ENCODE measurements at places on chromosomes 1 and 21.

- no peak for DNase-seq
These were observed 1.9 kb upstream of the HES3 start for GRCh38 chr1:6241887-6242740.

DNA sequence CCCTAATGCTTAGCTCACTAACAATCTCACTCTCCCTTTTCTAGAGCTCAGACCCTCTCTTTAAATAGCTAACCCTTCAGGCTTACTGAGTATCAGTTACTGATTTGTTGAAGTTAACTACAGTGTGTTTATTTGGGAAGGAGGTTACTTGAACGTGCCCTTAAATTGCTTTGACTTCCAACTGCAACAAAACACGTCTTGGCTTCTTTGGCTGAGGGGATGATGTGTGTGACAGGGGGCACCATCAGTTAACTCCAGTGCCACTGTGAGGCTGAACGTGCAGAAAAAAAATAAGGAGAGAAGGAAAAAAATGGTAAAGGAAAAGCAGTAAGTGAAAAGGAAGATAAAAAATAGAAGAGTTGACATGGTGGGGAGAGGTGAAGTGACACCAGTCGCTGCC, 75.1 kb upstream of the NRIP1 start:
- no peak for DNase-seq

DNA sequence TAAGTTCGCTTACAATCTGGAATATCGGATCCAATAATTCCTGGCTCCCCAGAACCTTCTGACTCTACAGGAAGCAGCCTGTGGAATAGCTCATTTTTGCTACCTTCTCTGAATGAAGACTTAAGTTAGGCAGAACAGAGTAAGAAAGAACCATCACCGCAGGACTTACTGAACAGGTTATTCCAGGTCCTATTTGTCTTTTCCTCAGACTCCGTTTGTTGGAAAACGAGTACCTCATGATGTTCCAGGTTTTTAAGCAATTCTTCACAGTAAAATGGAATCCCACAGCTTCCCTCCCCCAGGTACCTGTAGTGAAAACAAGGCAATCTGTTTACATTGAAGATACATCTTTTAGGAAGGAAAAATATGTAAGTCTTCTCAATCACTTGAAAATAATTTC, 59.8 kb downstream of the ADCY10 start:
- DNase-seq, result no peak

DNA sequence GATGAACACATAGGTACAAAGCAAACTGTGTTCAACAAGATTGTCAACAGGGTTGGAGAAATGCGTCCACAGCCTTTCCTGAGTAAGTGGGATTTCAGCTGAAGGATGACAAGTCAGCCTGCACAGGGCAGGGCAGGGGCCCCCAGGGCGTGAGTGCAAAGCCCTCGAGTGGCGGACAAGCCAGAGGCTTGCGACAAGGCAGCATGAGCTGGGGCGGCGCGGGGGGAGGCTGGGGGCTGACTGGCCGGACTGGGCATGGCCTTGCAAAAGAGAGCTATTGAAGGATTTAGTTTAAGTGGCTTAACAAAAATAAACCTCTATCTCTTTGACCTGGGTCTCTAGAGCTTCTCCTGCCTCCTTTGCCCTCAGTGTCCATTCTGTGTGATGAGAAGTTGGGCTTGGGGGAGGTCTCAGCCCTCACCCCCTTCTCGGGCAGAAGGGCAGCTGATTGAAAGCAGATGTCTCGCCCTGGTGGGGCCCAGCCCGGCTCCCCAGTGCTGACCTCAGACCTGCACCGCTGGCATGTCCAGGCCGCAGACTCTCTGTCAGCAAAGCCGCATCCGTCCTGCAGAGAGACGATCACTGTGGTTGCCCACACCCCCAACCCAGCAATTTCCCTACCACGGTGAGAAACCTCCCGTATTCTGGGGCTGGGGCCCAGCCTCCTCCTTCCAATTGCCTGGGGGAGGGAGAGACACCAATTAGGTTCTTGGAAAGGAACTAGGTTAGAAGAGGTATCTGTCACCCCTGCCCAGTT, 24.3 kb upstream of the EPS8L3 start:
- no peak for DNase-seq

DNA sequence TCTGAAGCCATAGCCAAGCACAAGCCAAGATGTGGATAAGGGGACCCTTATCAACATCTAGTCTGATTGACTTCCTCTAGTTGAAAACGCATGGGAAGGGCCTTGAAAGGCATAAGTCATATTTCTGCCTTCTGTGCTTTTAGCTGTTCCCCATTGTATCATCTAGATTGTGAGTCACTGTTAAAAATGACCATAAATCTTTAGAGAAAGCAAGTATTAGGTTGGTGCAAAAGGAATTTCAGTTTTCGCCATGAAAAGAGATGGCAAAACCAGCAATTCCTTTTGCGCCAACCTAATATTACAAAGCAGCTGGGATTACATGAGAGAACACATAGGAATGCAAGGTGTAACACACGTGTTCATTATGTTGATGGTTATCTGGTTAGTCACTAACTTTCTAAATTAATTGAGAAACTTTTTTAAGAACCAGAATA, 63.6 kb downstream of the CLIC6 start:
- DNase-seq, result no peak

DNA sequence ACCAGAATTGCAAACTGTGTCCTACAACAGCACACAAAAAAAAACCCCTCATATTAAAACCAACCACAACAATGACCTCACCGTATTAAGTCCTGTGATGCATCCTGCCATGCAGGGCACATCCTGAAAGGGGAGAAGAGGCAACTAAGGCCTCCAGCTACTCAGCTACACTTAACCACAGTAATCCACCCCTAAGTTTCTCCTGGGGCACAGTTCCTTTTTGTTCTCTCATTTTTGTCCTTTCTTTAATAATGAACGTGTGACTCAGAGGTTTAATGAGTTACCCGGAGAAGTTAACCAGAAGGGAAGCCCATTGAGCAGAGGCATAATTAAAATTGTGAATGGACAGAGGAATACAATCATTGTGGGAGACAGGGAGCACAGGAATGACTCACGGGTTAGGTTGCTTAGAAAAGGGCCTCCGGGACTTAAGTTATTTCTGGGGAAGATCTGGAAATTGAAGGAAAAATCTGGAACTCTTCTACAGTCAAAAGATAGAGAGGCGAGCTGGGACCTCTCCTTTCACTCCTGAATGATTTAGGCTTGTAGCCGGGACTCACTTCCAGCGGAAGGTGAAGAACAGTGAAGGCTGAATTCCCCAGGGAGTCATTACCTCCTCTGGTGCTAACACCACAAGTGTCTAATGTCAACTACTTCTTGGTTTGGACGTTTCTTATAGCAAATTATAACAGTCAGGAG, 36.9 kb upstream of the HIVEP3 start:
- no peak for DNase-seq

- no peak for DNase-seq
These were observed 68.0 kb downstream of the MEGF6 start for GRCh38 chr1:3543076-3544039.

DNA sequence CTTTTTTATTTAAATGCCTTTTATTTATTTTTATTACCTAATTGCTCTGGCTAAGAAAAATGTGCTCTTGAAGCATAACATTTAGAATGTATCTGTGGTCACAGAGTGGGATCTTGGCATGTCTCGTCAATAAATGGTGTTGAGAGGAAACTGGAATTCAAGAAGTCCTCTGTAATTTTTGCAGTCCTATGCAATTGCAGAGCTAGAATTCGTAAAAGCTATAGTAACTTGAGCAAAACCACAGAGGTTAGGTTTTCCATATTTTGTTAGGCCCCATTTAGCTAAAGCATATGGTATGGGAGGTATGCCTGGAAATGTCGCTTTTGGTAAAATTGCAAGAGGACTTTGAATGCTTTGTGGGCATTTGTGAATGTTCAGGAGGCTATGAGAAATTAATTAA, 466.7 kb upstream of the NFIA start:
- DNase-seq, result no peak

GRCh38 chr1:78004719-78005447, at the start of gene DNAJB4:
Gene DNAJB4 (plus strand): TSS chr1:78004939. CDS start chr1:78005111, 172 bp downstream.
- DNase-seq, result no peak

- DNase-seq, result no peak
These were observed 98.2 kb downstream of the HMGB4 start for GRCh38 chr1:33962061-33962460.

- no peak for DNase-seq
These were observed 26.2 kb downstream of the PTAFR start for GRCh38 chr1:28150125-28150780.

DNA sequence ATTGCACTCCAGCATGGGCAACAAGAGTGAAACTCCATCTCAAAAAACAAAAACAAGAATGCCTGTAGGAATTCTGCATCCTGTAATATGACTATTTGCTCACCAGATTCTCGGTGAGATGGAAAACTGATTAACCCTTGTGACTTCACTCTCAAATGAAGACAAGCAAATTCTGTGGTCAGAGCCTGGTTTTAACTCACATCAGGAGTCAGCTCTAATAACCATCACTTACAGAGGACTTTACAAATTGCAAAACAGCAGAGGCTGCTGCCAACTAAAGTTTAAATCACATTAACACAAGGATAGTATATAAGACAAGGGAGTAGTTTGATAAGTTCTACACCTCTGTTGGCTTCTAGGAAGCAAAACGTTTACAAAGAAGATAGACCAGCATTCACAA, 35.7 kb upstream of the FAM163A start:
- DNase-seq, result no peak

DNA sequence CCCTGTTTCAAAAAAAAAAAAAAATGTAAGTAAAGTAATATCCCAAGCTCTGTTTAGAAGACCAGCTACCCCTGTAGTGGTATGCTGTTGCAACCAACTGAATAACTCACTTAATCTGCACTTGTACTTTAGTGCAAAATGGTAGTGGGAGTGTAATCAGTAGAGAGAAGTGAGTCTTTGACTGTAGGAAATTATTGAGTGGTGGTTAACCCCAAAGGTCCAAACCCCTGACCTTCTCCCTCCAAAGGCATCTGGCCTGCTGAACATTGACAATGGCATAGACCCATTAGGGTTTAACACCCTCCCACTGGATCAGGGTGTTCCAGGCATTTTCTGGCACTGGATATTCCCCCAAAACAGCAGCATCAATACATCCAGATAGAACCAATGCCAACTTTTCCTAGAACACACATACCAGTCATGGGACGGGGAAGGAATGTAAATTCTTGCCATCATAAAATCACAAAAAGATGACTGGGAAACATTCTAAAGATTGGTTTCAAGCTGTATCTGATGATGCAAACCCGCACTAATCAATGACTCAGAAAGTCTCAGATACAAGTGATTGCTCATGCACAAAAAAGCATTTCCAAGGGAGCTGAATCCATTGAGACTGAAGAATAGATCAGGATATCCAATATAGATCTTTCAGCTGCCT, 110.3 kb downstream of the MRPL39 start:
- DNase-seq, result no peak

GRCh38 chr1:111444031-111444430, 5.0 kb downstream of the WDR77 start:
- no peak for DNase-seq

- no peak for DNase-seq
These were observed 7.9 kb downstream of the COX20 start for GRCh38 chr1:244843148-244843978.

- no peak for DNase-seq
These were observed 11.5 kb upstream of the COL16A1 start for GRCh38 chr1:31715087-31715872.

DNA sequence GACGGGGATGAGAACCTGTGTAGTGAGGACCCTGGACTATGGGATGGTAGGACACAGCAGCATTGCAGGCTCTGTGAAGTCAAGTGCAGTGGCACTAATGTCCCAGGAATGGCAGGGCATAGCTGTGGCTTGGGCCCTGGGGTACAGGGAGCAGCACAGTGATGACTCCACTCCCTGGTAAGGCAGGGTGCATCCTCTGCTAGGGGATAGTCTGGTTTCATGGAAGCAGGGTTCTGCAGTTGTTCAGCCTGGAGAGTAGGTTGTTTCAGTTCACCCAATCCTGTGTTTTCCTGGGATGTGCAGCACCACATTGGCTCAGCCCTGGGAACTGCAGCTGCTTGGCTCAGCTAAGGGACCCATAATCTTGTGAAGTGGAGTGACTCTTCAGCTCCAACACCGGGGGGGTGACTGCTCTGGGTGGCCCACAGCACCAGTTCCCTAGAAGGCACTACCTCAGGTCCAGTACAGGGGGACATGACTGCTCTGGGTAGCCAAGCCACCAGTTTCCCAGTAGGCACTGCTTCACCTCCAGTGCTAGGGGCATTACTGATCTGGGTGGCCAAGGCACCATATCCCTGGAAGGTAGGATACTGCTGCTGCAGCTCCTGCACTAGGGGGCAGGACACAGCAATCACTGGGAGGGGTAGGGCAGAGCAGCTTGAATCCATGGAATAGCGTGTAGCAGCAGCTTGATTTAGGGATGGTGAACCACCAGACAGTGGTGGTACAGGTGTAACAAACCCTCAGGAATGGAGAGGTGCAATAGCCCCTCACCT, 15.3 kb upstream of the C1orf185 start:
- DNase-seq, result no peak

- no peak for DNase-seq
These were observed 8.6 kb downstream of the PAPPA2 start for GRCh38 chr1:176471338-176472121.

- DNase-seq, result no peak
These were observed 15.5 kb upstream of the SLC2A5 start for GRCh38 chr1:9084906-9085305.

- no peak for DNase-seq
These were observed 4.3 kb downstream of the CHRNB2 start for GRCh38 chr1:154571964-154572288.
